Left cardiac atrium (tissue), 4 donors: ENCODE measurements at places on chromosomes 4 and X. TPM values are rescaled to one million over a fixed set of nuclear protein-coding genes. Genes with fewer than 3 reads are reported as not detected.

DNA sequence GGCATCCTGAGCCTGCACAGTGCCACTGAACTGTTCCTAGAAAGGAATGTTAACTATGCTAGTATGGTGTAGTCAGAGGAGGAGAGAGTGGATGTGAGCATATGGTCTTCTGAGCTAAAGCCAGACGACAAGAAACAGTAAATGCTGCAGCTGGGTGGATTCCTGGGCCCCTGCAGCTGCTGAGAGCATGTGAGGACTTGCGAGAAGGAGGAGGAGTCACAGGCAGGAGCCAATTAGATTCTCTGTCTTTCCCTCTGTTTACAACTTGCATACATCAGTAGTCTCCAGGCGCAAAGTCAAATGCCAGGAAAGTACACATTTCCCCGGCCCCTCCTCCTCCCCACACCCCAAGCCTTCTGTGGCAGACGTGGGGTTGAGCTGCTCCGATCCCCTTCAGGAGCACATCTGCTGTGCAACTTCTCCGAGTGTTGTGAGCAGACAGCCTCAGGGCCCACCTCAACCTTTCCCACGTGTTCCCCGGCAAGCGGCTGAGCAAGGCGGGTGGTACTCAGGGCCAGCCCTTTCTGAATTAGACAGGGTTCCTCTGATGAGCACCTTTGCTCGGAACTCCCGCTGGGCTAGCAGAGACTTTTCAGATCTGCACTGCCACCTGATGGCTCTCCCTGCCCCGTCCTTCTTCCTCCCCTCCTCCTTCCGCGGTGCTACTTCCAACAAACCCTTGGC, 108.7 kb upstream of the ATP6AP2 start:
- DNase-seq: no peak

- DNase-seq: no peak
Observed at GRCh38 chr4:17366496-17366895, 145.4 kb downstream of the QDPR start.

DNA sequence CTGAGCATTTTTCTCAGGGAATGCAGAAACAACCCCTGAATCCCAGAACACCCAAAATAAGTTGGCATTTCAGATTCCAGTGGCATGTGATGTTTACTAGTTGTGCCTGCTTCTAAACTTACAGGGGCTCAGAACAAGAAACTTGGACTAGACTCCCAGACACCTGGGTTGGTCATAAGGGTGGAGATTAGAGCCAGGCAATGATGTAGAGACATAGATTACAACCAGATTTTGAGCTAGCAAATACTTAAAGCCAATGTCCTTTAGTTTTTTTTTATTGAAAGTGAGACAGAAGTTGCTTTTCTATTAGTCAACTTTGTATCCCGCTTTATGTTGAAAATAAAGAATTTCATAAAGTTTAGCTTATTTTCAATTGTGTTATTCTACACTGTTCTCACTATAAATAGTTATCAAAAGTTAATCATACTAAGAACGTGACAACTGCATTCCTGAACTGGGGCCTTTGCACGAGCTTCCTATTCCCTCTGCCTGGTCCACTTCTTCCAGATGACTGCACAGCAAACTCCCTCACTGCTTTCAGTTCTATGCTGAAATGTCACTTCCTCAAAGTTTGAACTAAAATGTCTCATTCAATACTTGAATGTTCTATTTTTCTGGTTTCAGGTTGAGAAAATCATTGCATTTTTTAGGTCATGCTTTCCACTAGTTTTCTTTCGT, 224.7 kb upstream of the PPP1R2C start:
- no peak for DNase-seq

DNA sequence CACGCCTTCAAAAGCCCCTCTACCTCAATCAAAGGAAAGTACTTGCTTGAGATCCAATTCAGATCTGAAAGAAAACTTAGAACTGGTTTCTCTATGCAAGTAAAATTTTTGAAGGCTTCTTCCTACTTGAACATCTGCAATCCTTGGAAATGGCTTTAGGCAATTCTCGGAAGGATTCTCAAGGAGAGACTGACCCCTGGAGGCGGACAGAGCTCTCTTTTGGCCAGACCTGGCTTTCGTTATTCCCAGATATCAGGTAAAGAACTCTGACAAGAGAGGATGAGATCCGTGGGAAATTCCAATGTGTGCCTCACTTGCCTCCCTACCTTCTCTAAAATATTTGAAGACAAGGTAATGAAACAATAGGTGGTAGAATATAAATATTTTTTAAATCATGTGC, 670.3 kb upstream of the FAM241A start:
- no peak for DNase-seq

GRCh38 chrX:10722851-10723250, 102.5 kb upstream of the MID1 start:
- peak; percentile 42 for DNase-seq

DNA sequence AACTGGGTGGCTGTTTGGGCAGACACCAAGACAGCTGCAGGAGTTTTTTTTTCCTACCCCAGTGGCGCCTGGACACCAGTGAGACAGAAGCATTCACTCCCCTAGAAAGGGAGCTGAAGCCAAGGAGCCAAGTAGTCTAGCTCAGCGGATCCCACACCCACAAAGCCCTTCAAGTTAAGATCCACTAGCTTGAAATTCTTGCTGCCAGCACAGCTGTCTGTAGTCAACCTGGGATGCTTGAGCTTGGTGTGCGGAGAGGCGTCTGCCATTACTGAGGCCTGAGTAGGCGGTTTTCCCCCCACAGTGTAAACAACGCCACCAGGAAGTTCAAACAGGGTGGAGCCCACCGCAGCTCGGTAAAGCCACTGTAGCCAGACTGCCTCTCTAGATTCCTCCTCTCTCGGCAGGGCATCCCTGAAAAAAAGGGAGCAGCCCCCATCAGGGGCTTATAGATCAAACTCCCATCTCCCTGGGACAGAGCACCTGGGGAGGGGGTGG, 171.4 kb downstream of the ARHGEF9 start:
- no peak for DNase-seq

DNA sequence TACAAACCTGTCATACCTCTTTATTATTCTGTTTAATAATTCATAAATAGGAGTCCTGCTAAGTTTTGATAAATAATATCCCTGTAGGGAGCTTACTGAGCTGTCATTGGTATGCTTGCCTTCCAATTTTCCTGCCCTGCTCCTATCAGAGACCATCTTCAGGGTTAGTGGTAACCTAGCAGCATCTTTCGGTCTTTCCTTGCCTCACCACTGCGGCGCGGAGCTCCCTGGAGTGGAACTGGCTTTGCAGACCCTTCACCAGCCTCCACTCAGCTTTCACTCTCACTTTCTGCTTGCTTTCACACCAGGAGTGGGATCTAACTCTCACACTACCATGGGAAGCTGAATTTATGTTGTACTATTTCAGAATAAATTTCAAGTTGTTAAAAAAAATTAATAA, 481.7 kb upstream of the ATOH1 start:
- DNase-seq: no peak

DNA sequence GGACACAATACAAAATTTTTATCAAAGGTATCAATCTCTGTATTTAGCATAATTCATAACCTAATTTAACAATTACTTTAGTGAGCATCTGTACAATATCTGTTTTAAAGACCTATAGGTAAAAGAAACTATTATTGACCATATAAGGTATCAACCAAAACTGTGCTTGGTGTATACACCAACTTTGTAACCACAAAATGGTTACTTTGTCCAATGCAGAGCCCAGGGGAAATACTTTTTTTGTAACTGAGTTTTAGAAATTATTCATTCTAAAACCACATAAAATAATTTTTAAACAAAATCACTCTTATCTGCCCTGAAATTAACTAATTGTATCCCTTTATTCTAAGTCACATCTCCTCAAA, 5.0 kb downstream of the CXXC4 start:
- DNase-seq: no peak

DNA sequence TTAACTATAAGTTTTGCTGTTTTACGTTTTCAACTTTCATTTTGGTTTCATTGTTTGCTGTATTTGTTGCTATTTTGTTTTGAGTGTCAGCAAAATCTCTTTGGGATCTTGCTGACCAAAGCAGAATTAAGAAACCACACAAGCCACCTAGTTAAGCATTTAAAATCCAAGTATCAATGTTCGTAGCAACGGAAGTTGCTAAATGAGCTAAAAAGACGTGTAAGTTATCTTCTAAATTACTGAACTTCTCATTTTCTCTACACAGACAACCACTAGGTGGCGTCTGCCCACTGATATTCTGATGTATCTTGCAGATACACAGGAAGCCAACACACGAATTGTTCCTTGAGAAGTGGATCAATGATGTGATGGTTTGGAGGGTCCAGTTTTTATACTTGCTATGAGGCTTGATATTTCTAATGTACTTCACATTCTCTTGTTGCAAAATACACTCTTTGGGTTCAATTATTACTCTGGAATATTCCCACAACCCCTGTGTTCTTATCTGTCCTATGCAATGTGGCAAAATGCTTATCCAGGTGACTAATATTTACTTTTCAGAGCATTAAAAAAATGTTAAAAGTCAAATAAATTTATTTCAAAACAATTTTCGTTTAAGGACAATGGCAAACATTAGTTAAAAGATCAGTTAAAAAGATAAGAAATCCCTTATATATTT, 250.5 kb downstream of the TECRL start:
- peak; percentile 60 for DNase-seq

DNA sequence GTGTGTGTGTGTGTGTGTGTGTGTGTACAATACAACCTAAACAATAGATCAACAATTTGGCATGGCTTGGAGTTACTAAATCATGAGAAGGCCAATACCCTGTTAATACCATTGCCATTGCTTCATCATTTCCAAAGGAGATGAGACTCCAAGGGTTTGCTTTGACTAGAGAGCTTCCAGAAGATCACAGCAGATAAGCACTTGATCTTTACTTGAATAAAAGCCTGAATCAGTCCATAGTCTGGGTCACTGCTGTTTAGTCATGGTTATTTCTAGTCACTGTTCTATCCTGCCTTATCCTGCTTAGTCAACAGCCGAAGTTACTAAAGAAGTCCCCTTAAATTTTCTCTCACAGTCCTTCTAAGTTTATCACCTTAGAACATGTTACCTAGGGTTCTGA, 58.2 kb downstream of the RAB40AL start:
- no peak for DNase-seq

- peak; percentile 67 for DNase-seq
Observed at GRCh38 chr4:16544251-16544721, 318.0 kb upstream of the TAPT1 start.

GRCh38 chrX:5771441-5771840, 457.2 kb downstream of the NLGN4X start:
- DNase-seq: no peak

DNA sequence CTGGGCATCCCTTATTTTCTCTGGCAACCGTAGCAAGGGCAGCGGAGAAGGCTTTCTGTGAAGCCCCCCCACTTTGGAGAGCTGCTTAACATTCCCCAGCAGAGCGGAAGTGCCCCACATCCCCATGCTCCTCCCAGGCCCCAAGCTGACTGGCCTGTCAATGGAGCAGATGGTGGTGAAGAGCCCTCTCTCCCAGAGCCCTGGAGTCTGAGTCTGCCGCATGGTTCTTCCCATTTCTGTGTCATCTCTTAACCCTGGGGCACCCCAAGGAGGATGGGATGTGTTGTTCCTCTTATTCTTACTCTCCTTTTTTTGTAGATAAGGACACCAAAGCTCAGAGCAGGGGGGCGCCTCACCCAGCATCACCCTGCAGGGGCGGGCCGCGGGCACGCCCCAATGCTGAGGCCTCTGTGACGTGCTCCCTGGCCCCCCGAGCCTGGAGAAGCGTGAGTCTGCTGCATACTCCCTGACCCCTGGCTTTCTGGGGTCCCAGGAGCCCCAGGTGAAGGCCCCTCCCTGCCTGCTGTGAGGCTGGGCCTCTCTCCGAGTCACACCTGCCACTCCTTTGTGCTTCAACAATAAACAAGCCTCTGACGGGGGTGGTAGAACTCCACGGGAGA, 35.9 kb downstream of the ADRA2C start:
- DNase-seq: peak; percentile 9

- no peak for DNase-seq
Observed at GRCh38 chr4:174828845-174829701, at the start of gene GLRA3. Gene GLRA3 (minus strand): TSS chr4:174829247. CDS start chr4:174828811, 436 bp downstream.

GRCh38 chrX:133846311-133846710, 139.1 kb downstream of the GPC3 start:
- no peak for DNase-seq

DNA sequence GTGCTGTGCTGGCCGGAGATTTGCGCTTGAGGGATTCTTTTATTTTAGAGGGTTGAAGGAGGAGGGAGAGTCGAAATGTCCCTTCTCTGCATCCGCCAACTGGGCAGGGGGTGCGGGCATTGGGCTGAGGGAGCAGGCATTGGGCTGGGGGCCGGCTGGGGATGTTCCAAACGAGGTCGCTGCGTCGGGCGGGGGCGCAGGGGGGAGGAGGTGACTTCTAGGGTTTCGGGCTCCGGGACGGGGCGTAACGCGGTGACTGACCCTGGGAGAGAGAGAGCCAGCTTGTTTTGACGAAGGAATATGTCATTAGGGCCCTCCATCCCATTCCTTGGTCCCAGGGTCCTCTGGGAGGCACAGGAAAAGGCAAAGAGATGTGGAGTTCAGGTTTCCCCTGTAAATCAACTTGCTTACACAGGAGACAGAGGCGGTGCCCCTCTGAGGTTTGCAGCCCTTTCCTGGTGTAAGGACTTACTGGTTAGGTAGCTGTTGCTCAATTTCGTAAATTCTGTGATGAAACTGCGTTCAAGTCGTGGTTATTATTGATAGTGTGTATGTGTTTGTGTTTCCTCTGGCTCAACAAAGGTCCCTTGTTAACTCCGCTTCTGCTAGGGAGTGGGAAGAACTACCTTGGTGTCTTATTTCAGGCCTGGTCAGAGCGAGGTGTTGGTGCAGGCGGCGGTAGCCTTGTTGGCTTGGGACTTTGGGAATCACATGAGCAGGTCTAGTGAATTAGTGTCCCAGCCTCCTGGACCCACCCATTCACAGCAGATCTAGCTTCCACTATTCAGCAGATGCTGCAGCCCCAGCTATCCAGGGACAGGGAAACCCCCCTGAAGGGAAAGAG, 716 bp downstream of the FHIP1A start:
- DNase-seq: no peak

Gene DAPP1
- 0.89 TPM for total RNA-seq

Gene GAGE12F
- total RNA-seq: not detected

Gene PDE5A
- total RNA-seq: 7.6 TPM

Gene RBMXL3
- total RNA-seq: not detected

Gene GLRA2
- total RNA-seq: not detected

Gene AKAP4
- not detected for total RNA-seq

Gene VCX2
- not detected for total RNA-seq

Gene GABRG1
- not detected for total RNA-seq

Gene STAG2
- 34.6 TPM for total RNA-seq

Gene EGF
- 12.4 TPM for total RNA-seq

Gene TEX13C
- total RNA-seq: not detected

Gene BEX2
- 18.6 TPM for total RNA-seq

Gene MBNL3
- total RNA-seq: 112 TPM

Gene TMEM35A
- total RNA-seq: not detected

Gene SSX2
- not detected for total RNA-seq

Gene GAK
- total RNA-seq: 38.1 TPM

Gene PDLIM3
- 692 TPM for total RNA-seq
